AG10803 (cell line): ENCODE measurements at places on chromosomes 16 and 17.

DNA sequence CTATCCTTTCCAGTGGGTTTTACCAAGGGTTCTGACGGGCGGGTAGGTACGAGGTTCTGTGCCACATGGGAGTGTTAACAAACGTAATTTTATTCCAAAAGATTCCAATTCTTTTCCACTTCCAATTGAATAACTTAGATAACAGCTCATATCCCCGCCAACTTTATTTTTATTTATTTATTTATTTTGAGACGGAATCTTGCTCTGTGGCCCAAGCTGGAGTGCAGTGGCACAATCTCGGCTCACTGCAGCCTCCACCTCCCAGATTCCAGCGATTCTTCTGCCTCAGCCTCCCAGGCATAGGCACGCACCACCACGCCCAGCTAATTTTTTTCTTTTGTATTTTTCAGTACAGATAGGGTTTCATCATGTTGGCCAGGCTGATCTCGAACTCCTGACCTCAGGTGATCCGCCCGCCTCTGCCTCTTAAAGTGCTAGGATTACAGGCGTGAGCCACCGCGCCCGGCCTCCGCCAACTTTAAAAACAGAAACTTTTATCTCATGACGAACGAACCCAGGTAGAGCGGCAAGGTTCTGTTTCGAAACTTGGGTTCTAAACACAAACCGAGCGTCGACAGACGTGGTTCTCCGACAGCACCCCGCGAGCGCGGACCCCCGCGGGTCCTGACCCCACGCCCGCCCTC lies 613 bp downstream of the ECI1 start:
- peak; percentile 38 for DNase-seq

GRCh38 chr17:32443827-32444300 lies 446 bp upstream of the PSMD11 start:
- no peak for DNase-seq

DNA sequence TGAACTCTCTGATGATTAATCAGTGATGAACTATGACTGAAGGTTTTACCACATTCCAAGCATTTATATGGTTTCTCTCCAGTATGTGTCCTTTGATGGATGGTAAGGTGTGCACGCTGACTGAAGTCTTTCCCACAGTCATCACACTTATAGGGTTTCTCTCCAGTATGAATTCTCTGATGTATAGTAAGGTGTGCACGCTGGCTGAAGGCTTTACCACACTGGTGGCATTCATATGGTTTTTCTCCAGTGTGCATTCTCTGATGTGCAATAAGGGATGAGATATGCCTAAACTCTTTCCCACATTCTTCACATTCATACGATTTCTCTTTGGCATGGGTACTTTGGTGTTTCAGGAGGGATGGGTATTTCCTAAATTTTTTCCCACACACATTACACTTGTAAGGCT lies 16.4 kb downstream of the ZNF287 start:
- DNase-seq, result no peak

DNA sequence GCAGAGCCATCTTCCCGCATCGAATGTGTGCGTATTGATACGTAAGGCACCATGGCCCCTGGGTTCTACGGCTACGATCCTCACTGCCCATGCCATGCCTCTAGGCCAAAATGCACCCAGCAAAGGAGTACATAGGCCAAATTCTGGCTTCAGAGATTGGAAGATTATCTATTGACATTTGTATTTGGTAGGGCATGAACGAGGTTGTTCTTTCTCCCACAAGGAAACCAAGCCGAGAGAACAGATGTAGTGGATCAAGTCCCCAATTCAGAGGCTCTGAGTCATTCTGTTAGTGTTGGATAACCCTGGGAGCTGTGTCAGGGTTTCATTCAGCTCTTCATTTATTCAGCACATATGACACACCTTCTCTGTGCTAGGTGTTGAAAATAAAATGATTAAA lies 36.5 kb downstream of the HOXB1 start:
- peak; percentile 69 for DNase-seq

DNA sequence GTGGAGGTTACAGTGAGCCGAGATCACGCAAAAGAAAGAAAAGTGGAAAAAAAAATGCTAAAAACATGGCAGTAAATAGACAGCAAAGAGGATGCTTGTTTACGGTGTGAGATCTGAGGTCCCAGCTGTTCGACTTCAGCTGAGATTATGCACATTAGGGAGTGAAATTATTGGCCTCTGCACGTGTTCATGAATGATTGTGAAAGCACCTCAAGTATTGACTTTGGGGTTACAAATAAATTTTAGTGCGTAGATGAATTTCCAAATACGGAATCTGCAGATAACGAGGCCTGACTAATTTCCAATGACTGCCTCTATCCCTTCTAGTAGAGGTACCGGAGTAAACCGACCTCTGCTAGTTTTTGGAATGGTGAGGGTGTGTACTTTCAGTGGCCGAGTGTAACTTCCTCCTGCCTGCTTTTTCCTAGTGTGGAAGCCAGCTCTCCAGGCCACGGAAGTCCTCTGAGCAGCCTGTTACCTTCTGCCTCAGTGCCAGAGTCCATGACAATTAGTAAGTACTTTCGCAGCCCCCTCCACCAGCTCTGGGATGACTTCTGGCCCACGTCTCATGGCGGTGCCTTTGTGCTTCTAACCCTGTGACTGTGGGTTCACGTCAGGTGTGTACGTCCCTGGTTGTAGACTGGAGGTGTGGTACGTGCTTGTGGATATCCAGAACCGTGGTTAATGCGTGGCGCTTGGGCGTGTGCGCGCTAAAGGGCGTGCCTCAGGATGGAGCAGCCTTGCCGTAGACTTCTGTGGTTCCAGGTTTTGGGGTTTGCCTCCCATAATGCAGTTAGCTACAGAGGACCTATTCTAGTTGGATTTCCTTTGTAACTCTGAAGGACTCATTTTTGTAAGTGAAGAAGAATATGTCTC lies 102.1 kb downstream of the SNX29 start:
- no peak for DNase-seq
